Astrocyte of the hippocampus (primary cell): ENCODE measurements at places on chromosomes 2 and 18.

DNA sequence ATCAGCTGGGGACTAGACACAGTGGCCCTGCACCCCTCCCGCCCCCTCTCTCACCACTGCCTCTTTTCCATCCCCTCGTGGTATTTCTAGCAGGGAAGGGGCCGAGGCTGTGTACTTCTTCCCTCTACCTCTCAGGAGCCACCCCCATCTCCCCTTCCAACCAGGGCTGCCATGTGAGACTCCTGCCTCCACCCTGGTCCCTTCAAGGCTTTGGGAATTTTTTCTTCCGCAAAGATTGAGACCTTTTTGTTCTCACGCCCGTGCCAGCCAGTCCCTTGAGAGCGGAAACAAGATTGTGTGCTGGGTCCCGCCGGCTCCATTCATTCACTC, 39.1 kb downstream of the LPIN1 start:
- DNase-seq = no peak

DNA sequence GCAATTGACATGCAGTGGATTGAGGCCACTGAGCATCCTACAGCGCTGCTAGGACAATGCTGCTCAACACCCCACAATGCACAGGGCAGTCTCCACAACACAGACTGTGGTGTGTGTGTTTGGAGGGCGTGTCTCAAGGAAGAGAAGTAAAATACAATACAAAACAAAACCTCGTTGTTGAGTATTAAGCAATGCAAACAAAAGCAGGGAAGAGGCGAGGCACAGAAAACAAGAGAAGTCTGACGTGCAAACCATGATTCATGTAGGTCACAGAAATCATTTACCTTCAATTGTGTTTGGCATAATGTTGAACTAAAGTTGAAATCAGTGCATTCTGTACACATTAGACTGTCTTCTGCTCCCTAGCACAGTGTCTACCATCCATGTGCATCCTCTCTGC, 260.9 kb downstream of the PHLPP1 start:
- no peak for DNase-seq

- no peak for DNase-seq
Measured at GRCh38 chr2:72998234-72998651, 73.3 kb downstream of the SFXN5 start.

DNA sequence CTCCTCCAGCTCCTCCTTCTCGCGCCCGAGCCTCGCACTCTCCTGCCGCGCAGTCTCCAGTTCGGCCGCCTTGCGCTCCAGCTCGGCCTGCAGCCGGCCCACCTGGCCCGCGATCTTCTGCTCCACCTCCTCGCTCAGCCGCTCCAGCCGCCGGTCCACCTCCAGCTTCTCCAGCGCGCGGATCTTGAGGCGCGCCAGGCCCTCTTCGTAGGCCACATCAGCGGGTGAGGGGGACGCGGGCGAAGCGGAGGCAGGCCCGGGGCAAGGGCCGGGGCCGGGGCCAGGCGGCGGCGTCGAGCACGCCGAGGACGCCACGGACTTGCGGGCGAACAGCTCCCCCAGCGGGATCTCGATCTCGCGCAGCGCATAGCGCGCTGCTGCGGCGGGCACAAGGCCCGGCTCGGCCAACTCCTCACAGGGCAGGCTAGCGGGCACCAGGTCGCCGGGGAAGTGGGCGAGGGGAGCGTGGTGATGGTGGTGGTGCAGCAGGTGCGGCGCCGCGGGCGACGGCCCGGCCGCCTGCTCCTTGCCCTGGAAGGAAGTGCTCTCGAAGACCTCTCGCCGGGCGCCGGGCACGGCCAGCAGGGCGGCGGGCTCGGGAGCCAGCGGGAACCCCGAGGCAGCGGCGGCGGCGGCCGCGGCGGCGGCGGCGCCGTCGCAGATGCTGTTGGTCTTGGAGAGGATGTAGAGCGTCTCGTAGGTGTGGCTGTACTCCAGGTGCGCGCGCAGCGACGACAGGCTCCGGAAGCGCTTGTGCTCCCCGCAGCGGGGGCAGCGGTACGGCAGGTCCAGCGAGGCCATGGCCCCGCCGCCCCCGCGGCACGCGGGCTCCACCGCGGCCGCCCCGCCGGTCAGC, 15.2 kb downstream of the FBXO41 start:
- DNase-seq = peak; percentile 69

- DNase-seq = peak; percentile 3
Measured at GRCh38 chr2:67514515-67514914, 117.4 kb downstream of the ETAA1 start.

GRCh38 chr2:199011908-199012307, 445.8 kb downstream of the SATB2 start:
- DNase-seq = no peak

- DNase-seq = no peak
Measured at GRCh38 chr2:54716375-54716774, 7.1 kb upstream of the EML6 start.

GRCh38 chr18:7532942-7533341, 34.2 kb upstream of the PTPRM start:
- DNase-seq = no peak
